IMR-90 (cell line): ENCODE measurements at places on chromosomes 16 and 17.

GRCh38 chr16:28866454-28866804, 2.8 kb downstream of the SH2B1 start:
- DNase-seq = no peak

GRCh38 chr16:83849421-83849820, 41.6 kb downstream of the HSBP1 start:
- no peak for DNase-seq

DNA sequence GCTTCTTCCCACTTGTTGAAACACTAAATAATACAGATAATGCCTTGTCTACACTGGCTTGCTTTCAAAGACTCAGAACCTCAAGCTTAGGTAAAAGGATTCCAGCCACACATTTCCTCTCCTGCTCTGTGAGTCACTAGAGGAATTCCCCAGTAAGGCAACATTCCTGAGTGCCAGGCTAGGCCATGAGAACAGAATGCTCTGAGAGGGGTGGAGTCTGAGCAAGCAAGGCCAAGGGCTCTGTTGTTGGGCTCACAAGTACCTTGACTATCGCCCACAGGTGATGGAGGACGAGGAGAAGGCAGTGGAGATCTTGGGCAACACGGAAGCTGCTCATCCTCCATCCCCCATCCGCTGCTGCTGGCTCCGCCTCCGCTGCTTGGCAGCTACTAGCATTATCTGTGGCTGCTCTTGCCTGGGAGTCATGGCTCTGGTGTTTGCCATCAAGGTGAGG, 6.7 kb upstream of the PHKG2 start:
- peak; percentile 92 for DNase-seq

DNA sequence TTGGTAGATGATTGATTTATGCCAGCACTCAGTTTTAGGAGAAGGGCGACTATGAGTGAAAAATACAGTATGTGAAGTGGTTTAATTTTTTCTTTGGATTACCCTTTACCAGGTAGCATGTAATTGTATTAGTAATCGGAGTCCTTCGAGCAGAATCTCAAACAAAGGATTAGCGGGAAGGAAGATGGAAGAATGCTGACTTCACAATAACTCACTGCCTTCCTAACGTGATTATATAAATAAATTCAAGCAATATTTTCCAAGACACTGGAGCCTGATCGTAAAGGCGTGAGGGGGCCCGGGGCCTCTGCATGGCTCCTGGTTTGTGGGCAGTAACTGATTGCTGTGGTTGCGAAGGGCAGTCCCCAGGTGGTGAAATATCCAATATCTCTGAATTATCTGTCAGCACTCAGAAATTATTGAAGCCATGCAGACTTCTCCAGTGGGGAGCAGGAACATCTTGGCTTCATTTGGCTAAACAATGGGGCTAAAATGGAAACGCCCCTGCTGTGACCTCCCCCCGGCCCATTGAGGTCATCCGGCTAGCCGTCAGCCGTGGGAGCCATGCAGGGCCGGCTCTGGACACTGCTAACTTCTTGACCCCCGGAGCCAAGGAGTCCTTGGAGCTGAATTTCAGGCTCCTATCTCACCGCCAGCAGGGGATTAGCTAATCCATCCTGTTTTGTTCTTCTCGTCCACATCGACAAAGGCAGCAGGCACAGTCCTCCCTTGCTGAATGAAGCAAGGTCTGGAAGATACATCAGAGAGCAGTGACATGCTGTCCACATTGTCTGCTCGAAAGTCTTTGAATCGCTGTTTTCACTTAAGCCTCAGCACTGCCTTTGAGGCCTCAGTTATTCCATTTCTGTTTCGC, 295.9 kb upstream of the N4BP1 start:
- DNase-seq = no peak

- peak; percentile 94 for DNase-seq
Measured at GRCh38 chr16:86566601-86566965, at the start of gene FOXC2. Gene FOXC2, plus strand, starts transcription at chr16:86566829. Its CDS starts 507 bp downstream, at chr16:86567336.
